Fibroblast of skin of left quadriceps (primary cell): ENCODE measurements at places on chromosomes 2 and 18.

DNA sequence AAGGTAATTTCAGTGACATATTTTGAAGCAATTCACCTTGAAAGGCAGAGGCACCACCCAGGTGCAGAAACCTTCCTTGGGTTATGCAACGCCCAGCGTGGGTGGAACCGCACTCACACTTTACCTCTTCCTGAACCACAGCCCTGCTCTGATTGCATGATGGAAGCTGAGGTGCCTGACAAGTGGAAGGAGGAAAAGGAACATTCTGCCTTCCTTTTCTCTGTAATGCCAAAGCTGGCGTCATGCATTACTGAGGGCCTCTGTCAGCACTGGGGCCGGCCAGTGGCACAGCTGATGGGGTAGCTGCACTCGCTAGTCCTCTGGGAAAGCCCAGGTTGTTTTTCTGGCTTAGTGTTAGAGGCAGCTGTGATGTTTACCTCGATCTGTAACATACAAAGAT lies 266.5 kb downstream of the NEDD4L start:
- DNase-seq: no peak

DNA sequence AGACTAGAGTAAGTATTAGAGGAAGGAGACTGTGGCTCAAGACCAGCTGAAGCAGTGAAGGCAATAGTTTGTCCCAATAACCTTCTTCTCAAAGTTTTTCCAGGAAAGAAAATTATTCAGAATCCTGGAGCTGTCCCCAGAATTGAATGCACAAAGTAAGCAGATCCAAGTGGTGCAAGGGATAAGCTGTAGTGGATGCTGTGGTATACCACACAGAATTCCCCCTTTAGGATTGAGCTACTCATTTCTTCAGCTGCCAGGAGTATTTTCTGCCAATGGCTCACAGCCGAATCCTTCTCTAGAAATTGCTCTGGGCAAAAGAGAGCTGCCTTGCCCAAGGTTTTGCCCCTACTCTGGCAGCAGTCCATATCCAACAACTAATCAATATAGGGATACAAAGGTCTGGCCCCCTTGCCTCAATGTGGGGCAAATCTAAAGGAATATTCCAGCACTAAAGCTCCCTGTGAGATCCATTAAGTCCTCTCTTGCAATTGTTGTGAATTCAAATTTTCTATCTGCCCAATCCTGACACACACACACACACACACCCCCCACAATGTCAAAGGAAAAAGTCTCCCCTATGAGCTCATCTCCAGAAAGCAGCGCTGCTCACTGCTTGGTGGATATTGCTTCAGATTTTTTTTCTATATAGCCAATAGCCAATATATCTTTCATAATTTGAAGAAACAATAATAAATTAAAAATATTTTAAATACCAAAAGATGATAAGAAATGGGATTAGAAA lies 18.4 kb upstream of the TCF7L1 start:
- DNase-seq: no peak

DNA sequence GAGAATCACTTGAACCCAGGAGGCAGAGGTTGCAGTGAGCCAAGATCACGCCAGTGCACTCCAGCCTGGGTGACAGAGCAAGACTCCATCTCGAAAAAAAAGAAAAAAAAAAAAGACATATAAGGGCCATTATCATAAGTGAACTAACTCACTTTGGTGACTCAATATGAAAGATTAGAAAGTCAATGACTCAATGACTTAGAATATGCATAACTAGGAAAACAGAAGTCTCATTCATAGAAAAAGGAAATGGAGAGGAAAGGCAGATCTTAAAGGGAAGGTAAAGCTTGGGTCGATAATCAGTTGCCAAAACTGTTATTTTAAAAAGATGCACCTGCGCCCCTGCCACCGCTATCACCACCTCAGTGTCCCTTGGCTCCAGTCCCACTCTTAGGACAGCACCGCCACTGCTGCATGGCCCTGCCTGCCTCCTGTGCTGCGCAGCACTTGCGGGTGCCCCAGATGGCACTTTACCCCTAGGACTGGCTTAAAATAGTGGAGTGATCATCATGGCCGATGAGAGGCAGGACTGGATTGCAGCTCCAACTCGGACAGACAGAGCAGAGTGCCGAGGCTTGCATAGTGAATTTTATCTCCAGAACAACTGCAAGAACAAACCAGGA lies 54.7 kb downstream of the INO80D start:
- DNase-seq: no peak

DNA sequence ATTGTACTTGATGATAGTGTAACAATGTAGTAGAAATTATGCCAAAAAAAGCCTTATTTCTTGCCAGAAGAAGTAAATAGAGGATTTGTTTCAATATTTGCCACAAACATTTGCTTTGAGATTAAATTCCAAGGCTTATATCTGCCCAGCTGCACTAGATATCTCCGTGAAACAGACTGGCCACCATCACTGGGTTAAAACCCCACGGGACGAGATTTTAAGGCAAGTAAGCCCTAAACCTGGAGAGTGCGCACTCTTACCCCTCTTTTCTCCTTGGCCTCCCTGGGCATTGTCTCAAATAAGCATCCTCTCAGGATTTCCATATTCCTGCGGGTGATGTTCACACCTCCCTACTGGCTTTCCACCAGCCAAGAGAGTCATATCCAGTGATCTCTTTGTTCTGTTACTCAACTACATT lies 334.4 kb downstream of the AGPS start:
- no peak for DNase-seq

DNA sequence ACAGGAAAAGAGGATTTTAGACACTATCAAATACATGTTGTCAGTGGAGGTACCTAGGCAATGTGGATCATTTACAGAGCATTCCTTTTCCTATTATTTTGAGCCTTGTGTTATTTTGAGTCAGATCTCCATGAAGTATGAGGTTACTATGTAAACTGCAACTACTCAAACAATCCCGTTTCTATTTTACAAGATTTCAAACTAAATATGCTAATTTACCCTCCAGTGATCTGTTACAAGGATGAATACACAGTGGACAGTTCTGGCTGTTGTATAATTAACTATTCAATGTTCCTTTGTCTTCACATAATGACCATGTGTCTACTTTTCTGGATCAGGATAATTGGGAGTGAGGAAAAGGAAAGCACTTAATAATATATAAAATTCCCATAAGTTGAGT lies 4.6 kb downstream of the HOXD1 start:
- DNase-seq: no peak

DNA sequence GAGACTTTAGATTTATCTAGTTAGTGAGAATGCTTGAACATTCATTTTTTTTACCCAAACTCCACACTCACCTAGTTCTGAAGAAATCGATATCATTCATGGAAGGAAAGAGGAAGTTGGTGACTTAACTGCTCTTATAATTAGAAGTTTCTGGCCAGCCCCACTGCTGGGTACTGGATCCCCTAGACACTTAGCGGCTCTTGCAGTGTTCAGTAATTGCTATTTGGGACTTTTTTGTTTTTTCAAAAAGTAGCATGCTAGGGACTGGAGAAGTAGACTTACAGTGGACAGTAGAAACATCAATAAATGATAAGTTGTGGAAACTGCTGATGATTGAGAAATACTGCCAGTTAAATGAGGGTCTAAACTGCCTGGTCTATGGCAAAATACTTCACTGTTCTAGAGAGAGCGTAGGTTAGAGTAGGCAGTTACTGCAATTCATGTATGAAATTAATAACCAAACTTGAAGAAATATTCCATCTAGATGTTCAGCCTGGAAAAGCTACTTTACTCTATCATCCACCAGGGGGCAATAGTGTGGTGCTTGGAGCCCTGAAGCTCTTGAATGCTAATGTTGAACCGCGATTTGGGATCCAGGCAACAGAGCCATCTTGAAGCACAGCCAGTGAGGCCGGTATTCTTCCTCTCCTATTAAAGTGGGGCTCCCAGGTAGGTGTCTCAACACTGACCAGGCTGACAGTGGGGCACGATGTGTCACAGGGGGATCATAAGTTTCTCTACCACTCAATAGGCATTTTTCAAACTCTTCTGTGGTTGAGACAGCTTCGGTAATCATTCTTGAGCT lies 146.1 kb upstream of the SESTD1 start:
- peak; percentile 31 for DNase-seq

DNA sequence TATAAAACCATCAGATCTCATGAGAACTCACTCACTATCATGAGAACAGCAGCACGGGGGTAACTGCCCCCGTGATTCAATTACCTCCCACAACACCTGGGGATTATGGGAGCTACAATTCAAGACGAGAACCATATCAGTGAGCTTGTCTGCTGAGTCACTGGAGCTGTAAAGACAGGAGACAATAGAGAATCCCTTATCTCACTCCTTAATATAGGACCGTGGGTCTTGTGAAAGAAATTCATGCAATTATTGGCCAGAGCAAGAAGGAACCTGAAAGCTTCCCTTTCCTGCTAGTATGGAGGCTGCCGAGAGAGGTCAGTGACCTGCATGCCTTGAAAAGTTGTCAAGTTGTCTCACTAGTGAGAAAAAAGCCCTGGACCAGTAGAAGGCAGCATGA lies 9.5 kb upstream of the TNFAIP6 start:
- no peak for DNase-seq

DNA sequence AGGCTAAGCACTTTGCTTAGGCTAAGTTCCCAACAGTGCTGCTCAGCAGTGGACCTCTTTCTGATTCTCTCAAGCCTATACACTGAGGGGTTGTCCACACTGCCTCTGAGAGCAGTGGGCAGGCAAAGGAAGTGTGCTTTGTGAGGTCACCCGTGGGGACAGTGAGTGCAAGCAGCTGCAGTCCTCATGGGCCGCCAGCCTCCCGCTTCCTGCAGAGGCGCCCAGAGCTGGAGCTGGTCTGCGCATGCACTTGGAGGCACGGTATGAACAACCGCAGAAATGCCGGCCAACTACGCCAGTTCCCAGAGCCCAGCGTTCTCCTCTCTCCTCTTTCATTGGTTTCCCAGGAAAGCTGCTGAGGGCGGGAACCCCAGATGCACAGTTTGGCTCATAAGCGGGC lies 149.5 kb upstream of the DLX2 start:
- no peak for DNase-seq

GRCh38 chr18:54506516-54507261 lies 84.4 kb upstream of the DYNAP start:
- no peak for DNase-seq

GRCh38 chr18:41703744-41704530 lies 251.1 kb upstream of the PIK3C3 start:
- peak; percentile 44 for DNase-seq

GRCh38 chr18:43442571-43442970 lies 165.3 kb upstream of the SYT4 start:
- no peak for DNase-seq

DNA sequence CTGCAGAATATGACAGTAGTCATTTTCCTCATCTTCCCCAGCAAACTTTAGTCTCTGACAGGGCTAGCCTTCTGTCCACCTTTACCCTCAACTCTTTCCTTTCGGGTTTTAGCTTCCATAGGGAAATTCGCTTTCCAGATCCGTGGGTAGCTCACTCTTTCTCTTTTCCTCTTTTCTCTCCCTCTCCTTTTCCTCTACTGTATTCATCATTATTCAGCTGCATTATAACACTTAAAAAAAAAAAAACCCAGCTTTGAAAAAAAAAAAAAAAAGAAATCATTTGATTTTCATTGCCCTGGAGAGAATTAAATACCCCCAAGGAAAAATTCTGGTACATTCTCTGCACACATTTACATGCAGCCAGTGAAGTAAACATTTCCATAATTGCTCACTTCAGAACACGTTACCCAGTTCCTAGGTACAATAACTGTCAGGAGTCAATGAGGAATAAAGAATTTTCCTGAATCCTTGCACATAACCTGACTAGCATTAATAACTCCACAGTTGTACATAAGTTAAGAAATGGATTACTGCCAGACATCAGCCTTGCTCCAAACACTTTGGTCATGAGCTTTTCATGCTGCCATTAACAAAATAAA lies 63.5 kb downstream of the ZNF521 start:
- no peak for DNase-seq
